ENCODE measurements at places on chromosomes 3 and 15. TPM values are rescaled to one million over a fixed set of nuclear protein-coding genes. Genes with fewer than 3 reads are reported as not detected.

MYL3 gene
- 10.4 TPM for polyA plus RNA-seq

- DNase-seq, result no peak
These were observed 44.9 kb downstream of the OXSR1 start for GRCh38 chr3:38210141-38210757.

GRCh38 chr15:74869726-74870407 lies 3.3 kb downstream of the SCAMP2 start:
- DNase-seq, result peak; percentile 57

- DNase-seq, result no peak
These were observed 1242.2 kb downstream of the OTOL1 start for GRCh38 chr3:162738784-162739183.

GRCh38 chr3:46112984-46113383 lies 85.7 kb upstream of the XCR1 start:
- DNase-seq, result no peak

DNA sequence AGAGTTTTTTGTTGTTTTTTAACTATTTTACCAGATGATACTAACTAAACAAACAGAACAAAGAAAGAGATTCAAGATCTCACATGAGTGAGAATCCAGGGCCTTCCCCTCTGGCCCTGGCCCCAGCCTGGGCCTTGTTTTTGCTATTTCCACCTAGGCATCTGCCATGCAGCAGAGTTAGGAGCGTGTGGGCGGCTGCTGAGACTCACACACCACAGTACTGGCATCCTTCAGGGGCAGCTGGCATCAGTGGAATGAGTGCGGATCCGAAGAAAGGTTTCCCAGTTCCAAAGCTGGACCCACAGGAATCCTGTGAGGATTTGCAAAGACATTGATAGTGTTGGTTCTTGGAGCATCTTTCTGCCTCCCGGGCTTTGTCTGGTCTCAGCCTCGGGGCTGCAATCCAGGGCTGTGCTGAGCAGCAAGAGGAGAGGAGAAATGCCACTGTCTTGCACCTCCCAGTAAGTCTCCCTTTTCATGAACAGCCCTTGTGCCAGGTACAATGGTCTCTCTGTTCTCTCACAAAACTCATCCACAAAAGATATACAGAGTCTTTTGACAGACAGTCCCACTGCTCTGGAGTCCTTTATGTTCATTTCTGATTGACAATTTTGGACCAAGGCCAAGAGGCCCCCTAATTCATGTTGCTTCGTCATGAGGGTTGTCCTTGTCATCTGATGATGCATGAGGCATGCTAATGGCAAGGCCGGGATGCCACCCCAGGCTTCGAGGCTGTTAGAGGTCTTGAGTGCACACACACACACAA lies 46.6 kb downstream of the APH1B start:
- no peak for DNase-seq

FBLN2 gene
- polyA plus RNA-seq, result 29.3 TPM

GRCh38 chr3:86792316-86792715 lies 198.6 kb downstream of the VGLL3 start:
- DNase-seq, result no peak

DNA sequence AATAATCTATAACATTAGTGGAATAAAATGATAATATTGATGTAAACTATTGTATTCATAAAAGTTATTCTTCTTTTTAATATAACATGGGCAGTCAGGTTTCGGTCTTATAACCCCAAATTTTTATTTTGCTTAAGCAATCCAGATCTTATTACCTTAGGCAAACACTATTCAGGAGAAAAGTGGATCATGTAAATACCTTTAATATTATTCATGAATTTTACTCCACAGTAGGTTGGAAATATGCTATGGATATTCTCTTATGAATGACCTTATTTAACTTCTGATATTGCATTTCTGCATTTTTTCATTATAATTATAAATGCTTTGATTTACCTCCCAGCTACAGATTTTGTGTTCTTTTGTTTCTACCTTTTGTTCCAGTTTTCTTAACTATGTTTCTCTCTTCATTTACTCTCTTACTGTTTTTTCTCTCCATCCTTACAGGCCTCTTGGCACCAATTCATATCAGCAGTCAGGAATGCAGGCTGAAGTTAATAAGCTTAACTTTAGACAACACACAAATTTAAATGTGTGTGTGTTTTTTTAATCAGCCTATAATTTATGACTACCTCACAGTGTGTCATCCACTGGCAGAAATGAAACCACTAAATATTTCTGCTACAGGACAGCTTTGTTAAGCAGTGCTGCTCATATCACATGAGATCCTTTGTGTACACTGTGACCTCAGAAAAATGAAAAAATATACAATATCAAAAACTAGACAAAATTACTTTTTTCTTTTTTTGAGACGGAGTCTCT lies 111.0 kb downstream of the NSUN3 start:
- DNase-seq, result no peak

IQCH gene
- polyA plus RNA-seq, result 2.5 TPM

- no peak for DNase-seq
These were observed 25.7 kb upstream of the PTX3 start for GRCh38 chr3:157410945-157411344.

- DNase-seq, result no peak
These were observed 236.6 kb downstream of the TBC1D5 start for GRCh38 chr3:17505856-17506255.

- no peak for DNase-seq
These were observed 8.5 kb upstream of the CDCP1 start for GRCh38 chr3:45154641-45155147.

DNA sequence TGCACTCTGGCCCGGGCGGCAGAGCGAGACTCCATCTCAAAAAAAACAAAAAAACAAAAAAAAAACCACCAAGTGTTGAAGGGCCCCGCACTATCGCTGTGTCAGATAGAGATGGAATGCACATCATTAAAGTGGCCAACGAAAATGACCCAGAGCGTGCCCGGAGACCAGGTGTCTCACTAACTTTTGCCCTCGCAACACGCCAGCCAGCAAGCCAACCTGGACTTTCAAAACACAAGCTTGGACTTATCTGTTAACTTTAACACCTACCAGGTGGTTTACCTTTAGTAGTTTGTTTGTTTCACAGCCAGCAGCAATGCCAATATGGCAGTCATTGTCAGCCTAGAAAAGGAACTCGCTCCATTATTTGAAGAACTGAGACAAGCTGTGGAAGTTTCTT lies 28.6 kb downstream of the FAM174B start:
- no peak for DNase-seq

SCG5 gene
- 7.4 TPM for polyA plus RNA-seq

- DNase-seq, result no peak
These were observed 61.8 kb downstream of the RUBCN start for GRCh38 chr3:197674741-197675562.

GRCh38 chr3:86563400-86563970 lies 427.5 kb downstream of the VGLL3 start:
- peak; percentile 32 for DNase-seq

- no peak for DNase-seq
These were observed 71.5 kb downstream of the SLC12A8 start for GRCh38 chr3:125140818-125141595.

GRCh38 chr3:99875929-99876841 lies 58.5 kb downstream of the CMSS1 start:
- DNase-seq, result peak; percentile 85

DNA sequence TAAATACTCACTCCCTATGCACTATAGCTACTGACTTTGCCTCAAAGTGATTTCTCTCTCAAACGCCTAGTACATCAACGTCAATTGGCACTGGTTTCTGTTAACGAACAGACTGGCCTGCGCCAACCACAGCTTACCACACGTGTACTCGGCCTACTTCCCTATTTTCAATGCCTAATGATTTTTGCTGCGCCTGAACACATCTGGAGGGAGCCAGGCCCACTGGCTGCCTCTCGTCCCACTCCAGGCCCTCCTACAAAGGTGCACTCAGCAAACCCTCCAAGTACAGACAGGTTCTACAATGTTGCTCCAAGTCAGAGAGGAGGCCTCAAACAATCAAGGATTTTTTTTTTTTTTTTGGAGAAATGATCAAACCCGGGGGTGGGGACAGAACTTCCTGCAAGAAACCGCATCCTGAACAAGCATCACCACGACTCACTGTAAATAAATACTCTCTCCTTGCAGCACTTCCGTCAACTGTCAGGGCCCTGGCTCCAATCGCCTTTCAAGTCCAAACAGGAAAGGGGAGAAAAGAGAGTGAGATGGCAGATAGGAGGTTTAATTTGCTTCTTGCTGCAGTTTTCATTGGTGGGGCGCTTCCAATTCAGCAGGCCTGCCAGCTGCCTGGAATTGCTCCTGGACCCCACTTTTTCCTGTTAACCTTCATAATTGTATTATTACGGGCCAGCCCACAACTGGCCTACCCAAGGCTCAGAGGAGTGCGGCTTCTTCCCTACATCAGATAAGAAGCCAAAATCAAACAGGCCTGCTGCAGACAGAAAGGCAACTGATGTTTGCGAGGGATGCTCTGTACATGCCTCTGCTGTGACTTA lies 139.3 kb downstream of the FOXP1 start:
- no peak for DNase-seq

DNA sequence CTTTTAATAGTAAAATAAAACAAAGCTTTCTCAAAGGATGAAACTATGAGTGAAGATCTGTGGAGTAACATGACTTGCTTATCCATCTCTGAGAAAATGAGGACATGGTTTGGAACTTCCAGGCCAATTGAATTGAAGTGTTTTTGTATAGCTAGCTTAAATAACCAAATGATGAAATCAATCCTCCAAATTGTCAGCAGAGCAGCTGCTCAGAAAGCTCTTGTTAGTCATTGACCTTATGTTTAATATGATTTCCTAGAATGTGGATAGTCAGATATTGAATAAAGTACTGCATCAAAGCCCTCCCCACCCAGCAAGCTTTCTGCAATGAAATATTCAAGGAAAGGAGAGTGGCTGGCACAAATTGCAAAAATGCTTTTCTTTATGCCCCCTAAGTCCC lies 437.2 kb downstream of the MFSD1 start:
- no peak for DNase-seq

DNA sequence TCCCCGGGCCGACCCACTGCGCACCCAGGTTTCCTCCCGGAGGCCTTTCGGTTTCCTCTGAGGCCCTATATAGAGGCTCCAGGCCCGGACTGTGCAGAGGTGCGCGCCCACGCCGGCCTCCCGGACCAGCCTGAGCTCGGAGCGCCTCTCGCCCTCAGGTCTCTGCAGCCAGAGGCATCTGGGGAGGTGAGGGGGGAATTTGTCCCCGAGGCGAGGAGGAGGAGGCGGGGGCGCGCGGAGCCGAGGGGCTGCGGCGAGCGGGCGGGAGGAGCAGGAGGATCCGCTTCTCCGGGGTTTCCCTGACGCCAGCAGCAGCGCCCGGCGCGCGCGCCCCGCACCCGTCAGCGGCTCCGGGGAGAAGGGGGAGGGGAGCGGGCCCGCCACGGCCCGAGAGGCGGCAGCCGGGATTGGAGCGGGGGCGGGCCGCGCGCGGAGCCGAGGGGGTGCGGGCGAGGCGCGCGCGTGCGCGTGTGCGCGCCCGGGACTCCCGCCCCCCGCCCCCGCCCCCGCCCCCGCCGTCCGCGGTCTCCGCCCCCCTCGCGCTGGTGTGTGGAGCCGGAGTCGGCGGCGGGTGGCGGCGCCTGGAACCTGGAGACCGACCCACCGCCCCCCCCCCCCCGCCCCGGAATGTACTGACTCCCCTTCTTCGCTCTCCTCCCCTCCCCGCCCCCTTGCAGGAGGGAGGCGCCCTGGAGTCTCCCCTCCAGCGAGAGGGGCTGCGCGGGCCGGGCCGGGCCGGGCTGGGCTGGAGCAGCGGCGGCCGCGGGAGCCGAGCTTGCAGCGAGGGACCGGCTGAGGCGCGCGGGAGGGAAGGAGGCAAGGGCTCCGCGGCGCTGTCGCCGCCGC lies at the start of gene NEO1:
Gene NEO1 (plus strand): TSS at position 657 of the 846 bp plus-strand sequence. CDS start 213 bp downstream, outside the sequence.
- peak; percentile 91 for DNase-seq

SCG3 gene
- polyA plus RNA-seq, result 2.3 TPM

LRTM1 gene
- polyA plus RNA-seq, result not detected

TMEM87A gene
- polyA plus RNA-seq, result 76.0 TPM

DNA sequence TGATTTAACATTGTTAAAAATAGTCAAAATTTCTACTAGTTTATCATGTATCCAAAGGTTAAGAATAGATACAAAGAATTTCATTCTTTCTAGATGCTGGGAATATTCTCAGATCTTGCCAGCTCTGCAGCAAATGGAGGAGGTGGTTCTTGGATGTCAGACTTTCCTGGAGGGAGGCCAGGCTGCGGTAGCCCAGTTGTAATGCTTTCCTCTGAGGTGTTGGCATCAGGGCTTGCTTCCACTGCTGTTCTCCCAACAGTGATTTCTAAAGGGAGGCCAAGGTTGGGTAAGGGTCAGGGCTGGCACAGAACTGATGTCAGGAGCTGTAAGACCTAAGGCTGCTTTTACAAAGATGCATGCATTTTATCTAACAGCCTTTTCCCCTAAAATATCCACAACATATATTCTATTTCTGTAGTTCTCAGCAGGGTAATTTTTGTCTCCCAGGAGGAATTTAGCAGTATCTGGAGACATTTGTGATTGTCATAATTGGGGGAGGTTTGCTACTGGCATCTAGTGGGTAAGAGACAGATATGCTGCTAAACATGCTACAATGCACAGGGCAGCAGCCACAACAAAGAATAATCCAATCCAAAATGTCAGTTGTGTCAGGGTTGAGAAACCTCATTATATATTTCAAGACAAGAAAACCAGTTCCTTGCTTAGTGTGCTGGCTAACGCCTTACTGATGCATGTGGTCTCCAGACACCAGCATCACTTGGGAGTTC lies 42.0 kb upstream of the SPTSSB start:
- DNase-seq, result no peak

- DNase-seq, result no peak
These were observed 32.8 kb downstream of the ETV5 start for GRCh38 chr3:186075931-186076567.

DNA sequence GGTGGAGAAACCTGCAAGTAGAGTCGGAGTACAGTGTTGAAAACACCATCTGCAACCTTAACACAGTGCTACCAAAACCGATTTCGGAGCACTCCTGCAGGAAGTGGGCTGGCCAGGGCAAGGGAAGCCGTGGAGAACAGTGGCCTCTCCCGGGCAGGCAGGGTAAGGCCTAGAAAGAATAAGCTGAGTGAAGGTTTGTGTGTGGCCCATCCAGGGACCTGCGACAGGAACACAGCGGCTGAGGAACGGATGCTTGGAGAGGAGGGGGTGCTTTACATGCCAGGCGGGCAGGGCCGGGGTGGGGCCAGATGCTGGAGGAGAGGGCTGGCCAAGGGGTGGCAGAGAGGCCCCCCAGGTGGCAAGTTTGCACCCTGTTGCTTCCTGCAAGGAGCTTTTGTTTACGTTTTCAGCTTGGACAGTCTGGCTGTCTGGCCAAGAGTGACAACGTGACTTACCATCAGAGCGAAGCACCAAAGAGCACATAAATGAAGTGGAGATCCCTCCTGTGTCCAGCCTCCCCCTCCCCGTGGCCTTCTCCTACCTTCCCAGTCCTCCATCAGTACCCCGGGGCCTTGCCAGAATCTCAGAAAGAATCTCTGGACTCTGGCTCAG lies 156.5 kb downstream of the PGPEP1L start:
- peak; percentile 60 for DNase-seq

DNA sequence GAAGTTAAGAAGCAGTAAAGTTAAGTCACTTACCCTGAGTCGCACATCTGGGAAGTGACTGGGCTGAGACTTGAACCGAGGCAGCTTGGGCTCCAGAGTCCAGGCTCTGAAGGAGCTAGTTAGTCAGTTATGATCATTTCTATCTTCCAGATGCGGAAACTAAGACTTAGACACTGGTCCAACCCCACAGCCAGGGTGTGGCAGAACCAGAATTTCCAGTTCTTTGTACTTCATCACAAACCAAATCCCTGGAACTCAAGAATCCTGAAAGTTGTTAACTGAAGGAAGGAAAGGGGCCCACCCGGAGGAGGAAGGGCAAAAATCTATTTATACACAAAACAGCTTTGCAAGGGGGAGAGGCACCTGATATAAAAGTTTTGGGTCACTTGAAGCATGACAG lies 389.9 kb downstream of the SHQ1 start:
- no peak for DNase-seq
